GM23248 (cell line): ENCODE measurements at places on chromosomes 11 and 22. TPM values are rescaled to one million over a fixed set of nuclear protein-coding genes. Genes with fewer than 3 reads are reported as not detected.

IFITM10 gene
- 0.41 and 0.53 TPM in 2 replicates for polyA plus RNA-seq

NEFH gene
- polyA plus RNA-seq = 2.2 and 2.5 TPM in 2 replicates

KCNE3 gene
- 0.24 and 0.38 TPM in 2 replicates for polyA plus RNA-seq

TBCEL gene
- polyA plus RNA-seq = 10.9 and 13.0 TPM in 2 replicates

INPPL1 gene
- polyA plus RNA-seq = 24.9 and 28.4 TPM in 2 replicates

EXPH5 gene
- 0.19 TPM in 1 of 2 replicates, not detected in the other for polyA plus RNA-seq

AQP11 gene
- polyA plus RNA-seq = 0.80 and 1.1 TPM in 2 replicates

PRR33 gene
- not detected in 2 replicates for polyA plus RNA-seq

BLID gene
- 0.84 and 2.9 TPM in 2 replicates for polyA plus RNA-seq

STX3 gene
- 5.6 and 6.3 TPM in 2 replicates for polyA plus RNA-seq

SOX10 gene
- polyA plus RNA-seq = not detected in 2 replicates

TSSK2 gene
- polyA plus RNA-seq = not detected in 2 replicates

APOL3 gene
- 3.4 and 4.0 TPM in 2 replicates for polyA plus RNA-seq

PYGM gene
- not detected in 2 replicates for polyA plus RNA-seq

TRIM3 gene
- polyA plus RNA-seq = 15.2 and 17.1 TPM in 2 replicates

SOX6 gene
- 0.37 and 0.49 TPM in 2 replicates for polyA plus RNA-seq

KCNA4 gene
- polyA plus RNA-seq = 0.09 TPM in 1 of 2 replicates, not detected in the other

SAA1 gene
- polyA plus RNA-seq = not detected in 2 replicates

MMP27 gene
- 0.09 TPM in 1 of 2 replicates, not detected in the other for polyA plus RNA-seq

FOXRED2 gene
- 5.0 and 6.5 TPM in 2 replicates for polyA plus RNA-seq
